ENCODE measurements at places on chromosomes 16 and 17.

GRCh38 chr17:10620823-10621222, 36.3 kb downstream of the MYH3 start:
- no peak for DNase-seq

DNA sequence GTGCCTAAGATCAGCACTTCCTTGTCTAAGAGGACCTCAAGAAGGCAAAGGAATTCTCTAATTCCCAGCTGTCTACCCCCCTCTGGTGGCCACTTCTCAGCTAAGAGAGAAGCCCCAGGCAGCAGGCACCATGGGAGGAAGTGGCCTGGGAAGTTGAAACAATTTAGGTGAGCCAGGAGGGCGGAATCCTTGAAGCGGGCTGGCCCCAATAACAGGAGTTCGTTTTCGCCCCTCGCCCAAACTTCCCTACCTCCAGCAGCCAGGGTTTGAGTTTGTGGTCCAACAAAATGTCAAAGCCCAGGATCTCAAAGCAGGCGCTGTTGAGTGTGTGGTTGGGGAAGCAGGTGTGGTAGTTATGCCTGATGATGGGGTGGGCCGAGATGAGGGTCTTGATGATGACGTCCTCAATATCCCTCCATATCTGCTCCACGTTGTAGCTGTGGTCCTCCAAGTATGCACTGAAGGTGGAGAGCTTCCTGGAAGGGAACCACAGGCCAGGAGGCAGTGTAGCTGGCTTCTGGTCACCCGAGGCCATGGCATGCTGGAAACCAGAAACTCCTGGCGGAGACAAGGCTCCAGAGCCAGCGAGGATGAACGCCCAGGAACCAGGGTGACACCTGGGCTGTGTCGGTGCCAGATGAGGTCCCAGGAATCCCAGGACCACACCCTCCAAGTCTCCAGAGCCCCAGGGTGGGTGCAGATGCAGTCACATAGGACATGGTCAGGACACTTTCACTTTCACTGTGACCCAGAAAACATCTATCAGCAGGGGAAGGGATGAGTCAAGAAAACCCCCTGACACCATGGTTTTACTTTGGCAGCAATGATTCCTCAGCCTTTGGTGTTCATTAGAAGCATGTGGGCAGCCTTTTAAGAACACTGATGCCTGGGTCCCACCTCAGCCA, 25.6 kb downstream of the TTLL6 start:
- DNase-seq: peak; percentile 16

DNA sequence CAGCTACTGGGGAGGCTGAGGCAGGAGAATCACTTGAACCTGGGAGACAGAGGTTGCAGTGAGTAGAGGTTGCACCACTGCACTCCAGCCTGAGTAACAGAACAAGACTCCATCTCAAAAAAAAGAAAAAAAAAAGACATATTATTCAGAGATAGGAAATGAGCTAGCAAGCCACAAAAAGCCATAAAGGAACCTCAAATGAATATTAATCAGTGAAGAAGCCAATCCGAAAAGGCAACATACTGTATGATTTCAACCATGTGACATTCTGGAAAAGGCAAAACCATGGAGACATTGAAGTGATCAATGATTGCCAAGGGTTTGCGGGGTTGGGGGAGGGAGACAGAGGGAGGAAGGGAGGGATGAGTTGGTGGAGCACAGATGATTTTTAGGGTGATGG, 8.4 kb upstream of the EXOC7 start:
- no peak for DNase-seq

- DNase-seq: peak; percentile 37
These were observed 218.7 kb downstream of the MRTFB start for GRCh38 chr16:14289692-14290340.

DNA sequence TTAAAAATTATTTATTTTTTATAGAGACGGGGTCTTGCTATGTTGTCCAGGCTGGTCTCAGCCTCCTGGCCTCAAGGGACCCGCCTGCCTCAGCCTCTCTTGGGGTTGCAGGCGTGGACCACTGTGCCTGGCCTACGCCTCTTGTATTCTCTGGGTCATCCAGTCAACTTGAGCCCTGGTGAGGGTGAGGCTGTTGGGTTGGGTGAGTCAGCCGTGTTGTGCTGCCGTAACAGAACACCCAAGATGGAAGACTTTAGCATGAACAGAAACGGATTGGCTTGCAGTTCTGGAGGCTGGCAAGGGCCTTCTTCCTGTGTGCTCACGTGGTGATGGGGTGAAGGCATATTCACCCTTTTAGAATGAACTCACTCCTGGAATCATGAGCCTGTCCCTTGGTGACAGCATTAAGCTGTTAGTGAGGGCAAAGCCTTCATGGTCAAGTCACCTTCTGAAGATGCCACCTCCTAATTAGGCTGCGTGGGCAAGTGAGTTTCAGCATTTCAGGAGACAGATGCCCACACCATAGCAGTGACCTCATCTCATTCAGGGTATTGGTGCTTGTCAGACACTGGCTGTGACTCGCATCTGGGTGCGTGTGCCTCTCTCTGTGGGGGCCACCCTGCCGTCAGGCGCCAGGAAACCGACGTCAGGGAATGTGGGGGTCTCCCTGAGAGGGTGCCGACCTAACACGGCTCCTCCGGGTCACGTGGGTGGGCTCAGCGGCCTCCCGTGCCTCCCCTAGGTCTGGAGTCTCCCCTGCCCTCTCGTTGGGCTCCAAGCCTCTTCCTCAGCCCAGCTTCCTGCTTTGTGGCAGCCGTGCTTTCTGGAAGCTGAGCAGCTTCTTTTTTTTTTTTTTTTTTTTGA, 49.8 kb downstream of the WDR45B start:
- DNase-seq: no peak

All from activated naive CD4-positive, alpha-beta T cell treated with anti-CD3 and anti-CD28 coated beads, Interleukin-2, amount 50 U/mL, for 16 hours (primary cell).